OCI-M1 (cell line): ENCODE measurements at places on chromosomes 1 and 21.
A peak's percentile ranks its signal among the peaks of the same experiment; 100 is the strongest.

DNA sequence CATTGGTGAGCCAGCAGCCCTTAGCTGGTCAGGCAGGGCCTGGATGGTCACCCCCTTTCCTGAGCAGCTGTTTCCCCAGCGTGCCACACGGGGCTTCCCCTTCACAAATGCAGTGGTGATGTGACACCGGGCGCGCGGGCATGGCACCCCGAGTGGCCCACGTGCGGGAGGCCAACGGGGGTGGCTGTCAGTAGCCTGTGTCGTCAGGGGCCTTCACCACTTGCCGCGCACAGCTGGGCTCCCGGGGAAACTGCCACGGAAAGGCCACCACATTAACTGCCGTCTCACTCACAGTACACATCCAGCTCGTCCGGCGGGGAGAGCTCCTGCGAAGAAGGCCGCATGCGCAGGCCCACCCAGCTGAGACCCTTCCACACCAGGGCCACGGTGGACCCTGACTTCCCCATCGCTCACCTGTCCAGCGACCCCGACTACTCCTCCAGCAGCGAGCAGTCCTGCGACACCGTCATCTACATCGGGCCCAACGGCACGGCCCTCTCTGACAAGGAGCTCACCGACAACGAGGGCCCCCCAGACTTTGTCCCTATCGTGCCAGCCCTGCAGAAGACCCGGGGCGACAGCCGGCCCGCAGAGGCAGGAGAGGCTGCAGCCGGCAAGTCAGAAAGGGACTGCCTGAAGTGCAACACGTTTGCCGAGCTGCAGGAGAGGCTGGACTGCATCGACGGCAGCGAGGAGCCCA, 530.5 kb downstream of the KIF26B start:
- DNase-seq: no peak

DNA sequence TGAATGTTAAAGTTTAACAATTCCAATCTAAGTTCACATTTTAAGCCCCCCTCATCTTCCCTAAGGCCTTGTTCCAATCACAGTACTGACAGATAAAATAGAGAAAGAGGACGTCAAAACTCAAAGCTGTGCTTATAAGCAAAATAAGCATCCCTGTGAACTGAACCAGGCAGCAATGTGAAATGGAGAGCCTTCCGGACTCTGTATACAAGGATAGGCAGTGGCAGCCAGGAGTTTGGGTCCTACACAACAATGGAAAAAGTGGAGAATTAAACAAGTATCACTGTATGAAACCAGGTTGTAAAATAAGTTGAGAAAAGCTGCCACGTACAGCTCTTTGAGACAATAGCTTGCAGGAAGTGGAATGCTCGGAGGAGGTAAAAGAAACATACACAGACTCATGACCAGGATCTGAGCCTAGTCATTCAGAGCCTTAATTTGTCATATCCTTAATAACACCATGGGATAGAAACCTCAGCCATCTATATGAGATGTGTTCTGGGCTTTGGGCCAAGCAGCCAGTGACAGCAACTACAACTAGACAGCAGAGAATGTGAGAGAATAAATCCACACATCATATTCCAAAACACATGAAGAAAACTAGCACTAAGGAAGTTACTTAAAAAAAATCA, 55.2 kb upstream of the PALMD start:
- no peak for DNase-seq

GRCh38 chr1:26044971-26045721, 772 bp downstream of the SLC30A2 start:
- no peak for DNase-seq

DNA sequence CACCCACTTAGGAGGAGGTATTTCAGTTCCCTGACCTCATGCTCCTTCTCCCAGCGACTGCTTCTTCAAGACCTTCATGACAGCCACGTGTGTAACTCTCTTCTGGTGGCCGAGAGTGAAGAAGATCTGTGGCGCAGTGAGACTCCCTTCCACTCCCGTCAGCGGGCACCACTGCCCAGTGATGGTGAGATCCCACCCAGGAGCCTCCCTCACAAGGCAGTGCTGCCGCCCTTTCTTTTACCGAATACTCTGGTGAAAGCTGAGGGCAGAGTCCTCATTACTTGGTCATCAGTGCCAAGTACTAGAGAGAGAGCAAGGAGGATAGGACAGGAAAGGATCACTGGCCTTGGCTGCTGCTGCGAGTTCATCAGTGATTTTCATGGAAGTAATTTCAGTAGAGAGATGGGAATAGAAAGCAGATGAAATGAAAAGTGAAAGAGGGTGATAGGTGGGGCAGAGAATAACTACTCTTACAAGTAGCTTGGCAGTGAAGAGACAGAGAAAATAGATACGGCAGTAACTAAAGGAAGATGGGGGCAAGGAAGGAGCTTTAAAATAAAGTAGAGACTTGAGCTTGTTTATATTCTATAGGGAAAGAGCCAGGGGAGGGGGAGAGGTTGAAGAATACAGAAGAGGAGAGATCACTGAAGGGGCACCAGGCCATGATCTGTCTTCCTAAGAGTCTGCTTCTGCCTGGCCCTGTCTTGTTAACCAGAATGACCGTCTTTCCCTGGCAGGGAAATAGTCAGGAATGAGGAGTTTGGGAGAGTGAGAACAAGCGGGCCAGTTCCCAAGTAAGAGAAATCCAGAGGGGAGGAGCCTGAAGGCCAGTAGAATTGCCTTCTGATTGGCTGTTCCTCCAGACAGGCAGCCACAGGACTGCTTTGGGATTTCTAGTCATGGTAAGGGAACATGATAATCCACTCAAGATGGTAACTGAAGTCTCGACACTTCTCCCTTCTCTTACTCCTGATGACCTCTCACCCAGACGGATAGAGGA, 18.3 kb downstream of the HYI start:
- DNase-seq: no peak

DNA sequence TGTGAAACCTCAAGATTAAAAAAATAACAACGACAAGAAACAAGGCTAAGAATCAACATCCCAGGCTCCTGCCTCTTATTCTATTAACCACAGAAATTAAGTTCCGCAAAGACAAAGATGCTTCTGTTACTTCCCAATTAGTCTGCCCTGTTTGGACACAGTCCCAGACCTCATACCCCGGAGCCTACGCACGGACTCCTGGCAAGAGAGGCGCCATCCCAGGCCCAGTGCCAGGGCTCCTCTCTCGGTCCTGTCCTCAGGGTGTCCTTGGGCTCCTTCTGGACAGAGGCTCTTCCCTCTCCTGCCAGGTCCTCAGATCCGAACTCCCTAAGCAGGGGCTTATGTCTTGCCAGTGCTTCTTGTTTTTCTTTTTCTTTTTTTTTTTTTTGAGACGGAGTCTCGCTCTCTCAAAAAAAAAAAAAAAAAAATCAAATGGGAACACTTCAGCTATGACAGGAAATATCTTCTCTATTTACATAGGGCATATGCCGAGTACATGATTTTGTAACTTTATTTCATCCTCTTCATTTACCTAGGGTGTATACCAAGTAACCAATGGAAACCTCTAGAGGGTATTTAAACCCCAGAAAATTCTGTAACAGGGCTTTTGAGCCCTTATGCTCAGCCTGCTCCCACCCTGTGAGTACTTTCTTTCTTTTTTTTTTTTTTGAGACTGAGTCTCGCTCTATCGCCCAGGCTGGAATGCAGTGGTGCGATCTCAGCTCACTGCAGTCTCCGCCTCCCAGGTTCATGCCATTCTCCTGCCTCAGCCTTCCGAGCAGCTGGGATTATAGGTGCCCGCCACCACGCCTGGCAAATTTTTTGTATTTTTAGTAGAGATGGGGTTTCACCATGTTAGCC, 11.7 kb upstream of the ENO1 start:
- no peak for DNase-seq

GRCh38 chr1:19044471-19044870, 88.0 kb upstream of the IFFO2 start:
- no peak for DNase-seq

- no peak for DNase-seq
Measured at GRCh38 chr1:53946252-53947171, at the start of gene LRRC42. Gene LRRC42 (plus strand): TSS chr1:53946350. CDS start chr1:53952000, 5,650 bp downstream.

DNA sequence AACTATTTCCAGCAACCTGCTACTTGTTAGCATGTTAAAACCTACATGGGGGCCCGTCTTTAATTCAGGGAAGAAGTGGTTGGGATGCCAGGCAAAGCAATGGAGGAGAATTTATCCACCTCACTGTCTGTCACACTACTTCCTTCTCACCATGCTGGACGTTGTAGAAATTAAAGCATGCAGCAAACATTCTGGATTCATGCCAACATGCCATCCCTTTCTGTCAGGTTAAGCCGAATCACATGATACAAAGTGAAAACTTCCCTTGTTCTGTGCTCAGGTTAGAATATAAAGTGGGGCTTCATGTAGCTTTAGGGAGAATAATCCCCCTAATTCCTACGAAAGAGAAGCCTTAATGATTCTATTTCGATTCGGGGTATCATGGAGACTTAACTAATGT, 95.5 kb downstream of the ERG start:
- DNase-seq: no peak

- DNase-seq: no peak
Measured at GRCh38 chr1:192363177-192363576, 46.4 kb downstream of the RGS21 start.

DNA sequence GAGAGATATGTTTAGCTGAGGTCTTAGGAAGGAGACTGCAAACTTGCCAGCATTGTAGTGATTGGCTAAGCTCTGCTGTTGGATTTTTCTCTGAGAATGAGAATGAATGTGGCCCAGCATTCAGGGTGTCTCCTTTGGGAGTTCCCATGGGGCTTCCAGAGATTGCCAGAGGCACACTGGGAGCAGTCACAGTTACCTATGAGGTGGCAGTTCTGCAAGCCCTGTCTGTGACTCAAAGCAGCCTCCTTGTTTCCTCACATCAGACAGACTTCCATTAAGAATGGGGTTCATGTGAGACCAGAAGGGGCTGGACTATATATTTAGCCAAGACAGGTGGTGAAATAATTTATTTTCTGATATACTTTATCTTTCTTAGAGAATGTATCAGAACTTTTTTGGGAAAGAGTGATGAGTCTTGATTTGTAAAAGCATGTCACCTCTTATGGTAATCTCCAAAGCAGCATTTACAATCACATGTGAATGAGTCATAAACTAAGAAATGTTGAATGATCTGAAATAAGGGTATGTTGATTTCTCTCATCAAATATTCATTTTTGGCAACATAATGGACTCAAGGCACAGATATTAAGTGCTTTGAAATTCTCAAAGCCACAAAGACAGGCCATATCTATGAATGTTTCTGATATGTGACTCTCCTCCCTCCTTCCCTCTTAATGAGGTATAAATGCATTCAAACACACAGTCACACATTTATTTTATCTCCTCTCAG, 9.5 kb upstream of the SLC19A2 start:
- no peak for DNase-seq

DNA sequence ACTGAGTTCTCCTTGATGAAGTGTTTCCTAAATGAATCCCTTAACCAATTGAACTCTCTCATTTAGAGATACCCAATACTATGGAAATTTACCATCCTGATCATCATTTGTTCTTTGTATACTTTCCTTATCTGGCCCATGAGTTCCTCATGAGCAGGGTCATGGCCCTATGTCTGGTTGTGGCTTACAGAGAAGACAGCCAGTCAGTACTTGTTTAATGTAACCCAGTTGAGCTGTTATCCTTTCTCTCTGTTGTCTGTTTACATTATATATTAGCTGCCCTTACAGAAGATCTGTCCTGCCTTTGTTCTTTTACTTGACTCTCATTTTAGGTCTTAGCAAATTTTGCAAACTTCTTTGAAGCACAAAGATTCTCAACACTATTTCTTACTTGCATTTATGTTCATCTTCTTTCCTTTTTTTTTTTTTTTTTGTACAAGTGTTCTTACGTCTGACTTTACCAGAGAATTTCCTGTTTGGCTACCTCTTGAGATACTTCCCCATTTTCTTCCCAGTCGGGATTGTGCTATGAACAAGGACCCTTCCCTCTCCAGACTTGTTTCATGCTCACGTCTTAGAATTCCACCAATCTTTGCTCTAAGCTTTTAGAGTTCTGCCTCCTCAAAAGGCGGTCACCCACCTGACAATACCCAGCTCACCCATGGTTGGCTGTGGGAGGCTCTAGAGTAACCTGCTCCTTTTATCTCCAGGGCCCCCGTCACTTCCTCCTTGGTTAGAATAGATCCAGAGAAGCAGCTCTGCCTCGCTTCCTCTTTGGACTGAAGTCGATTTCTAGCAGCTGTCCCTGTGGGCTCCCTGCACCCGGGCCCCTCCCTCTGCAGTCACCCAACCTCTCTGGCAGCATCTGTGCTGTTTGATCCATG, 53.6 kb upstream of the RUNX1 start:
- DNase-seq: peak; percentile 96

DNA sequence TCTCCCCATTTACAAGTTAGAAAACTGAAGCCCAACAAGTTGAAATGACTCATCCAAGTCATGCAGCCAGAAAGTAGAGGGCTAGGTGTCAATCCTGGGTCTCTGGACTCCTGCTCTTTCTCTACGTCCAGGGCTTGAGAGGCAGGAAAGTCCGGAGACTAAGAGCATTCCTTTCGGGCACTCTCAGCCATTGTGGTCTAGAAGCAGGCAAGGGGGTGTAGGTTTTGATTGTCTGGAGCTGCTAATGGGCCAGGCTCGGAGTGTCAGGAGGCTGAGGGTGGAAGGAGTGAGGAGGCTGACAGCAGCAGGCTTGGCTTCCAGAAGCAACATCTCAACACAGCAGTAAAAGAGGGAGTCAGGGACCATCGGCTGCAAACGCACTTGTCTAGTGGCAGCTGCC, 107.6 kb upstream of the KLHDC7A start:
- DNase-seq: no peak

GRCh38 chr1:63524201-63524600, 876 bp downstream of the EFCAB7 start:
- no peak for DNase-seq

DNA sequence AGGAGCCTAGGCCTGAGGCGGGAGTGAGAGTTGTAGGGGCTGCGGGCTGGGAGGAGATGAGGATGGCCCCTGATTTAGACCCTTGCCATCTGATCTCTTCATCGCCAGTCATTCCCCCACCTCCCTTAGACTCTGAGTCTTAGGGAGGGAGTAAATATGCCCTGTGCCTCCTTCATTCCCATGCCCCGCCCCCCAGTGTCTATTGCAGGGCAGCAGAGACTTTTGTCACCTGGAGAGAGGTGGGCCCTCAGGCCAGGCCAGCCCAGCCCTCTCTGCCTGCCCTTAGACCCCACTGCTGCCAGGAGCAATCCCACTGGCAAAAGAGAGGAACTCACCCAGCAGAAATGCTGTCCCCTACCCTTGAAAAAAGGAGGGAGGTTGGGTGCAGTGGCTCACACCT, 3.2 kb upstream of the MFAP2 start:
- no peak for DNase-seq

GRCh38 chr1:174008269-174008668, 13.9 kb downstream of the RC3H1 start:
- peak; percentile 19 for DNase-seq

GRCh38 chr1:117067533-117068370, 7.6 kb downstream of the TTF2 start:
- DNase-seq: peak; percentile 66

DNA sequence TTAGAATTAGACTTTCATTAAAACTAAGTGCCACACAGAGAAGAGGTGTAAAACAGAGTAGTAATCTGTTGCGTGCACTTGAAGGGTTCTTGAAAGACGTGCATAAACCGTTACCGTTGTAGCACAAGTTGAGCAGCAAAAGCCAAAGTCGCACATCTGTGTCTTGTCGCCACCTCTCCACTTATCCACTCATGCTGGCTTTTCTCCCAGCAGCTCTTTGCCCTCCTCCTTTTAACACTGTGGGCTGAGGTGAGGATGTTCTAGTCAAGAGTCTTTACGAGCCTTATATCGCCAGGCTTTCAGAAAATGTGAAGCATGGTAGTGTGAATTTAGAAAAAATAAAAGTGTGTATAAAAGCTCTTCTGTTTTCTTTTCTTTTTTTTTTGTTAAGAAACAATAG, 48.0 kb downstream of the NR5A2 start:
- DNase-seq: no peak

GRCh38 chr1:41319807-41320711, 41.2 kb upstream of the FOXO6 start:
- DNase-seq: no peak

GRCh38 chr1:48753293-48753692, 23.4 kb downstream of the BEND5 start:
- DNase-seq: no peak
